Stimulated activated naive CD8-positive, alpha-beta T cell treated with anti-CD3 and anti-CD28 coated beads, Interleukin-15, Interleukin-2, amounts not matched to agents 100 U/mL and 50 U/mL, for 24 hours (primary cell): ENCODE measurements at places on chromosomes 7 and 10.

DNA sequence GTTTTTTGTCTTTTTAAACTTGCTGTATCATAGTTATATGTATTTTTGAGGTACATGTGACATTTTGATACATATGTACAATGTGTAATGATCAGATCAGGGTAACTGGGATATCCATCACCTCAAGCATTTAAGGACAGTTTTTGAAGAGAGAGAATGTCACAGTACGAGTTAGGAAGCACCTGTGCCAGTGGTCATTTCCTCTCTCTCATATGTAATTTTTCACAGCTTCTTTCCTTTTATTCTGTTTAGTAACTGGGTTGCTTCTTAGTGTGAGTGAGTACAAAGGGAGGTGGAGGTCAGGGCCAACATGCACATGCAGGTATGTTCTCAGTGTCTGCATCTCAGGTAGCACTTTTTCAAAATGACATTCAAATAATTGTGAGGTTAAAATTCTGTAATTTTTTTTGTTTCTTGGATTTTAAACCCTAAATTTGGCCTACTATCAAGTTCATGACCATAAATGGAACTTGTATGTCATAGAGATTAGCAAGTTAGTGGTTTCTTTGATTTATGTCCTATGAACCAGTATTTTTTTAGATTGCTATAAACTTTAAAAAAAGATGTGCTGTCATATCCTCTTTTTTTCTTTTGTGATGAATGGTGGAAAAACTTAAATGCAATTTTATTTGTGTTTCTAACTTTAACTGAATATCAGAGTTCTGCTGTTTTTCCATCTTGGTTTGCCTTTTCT is 42.7 kb downstream of the SNX10 start:
- no peak for DNase-seq

DNA sequence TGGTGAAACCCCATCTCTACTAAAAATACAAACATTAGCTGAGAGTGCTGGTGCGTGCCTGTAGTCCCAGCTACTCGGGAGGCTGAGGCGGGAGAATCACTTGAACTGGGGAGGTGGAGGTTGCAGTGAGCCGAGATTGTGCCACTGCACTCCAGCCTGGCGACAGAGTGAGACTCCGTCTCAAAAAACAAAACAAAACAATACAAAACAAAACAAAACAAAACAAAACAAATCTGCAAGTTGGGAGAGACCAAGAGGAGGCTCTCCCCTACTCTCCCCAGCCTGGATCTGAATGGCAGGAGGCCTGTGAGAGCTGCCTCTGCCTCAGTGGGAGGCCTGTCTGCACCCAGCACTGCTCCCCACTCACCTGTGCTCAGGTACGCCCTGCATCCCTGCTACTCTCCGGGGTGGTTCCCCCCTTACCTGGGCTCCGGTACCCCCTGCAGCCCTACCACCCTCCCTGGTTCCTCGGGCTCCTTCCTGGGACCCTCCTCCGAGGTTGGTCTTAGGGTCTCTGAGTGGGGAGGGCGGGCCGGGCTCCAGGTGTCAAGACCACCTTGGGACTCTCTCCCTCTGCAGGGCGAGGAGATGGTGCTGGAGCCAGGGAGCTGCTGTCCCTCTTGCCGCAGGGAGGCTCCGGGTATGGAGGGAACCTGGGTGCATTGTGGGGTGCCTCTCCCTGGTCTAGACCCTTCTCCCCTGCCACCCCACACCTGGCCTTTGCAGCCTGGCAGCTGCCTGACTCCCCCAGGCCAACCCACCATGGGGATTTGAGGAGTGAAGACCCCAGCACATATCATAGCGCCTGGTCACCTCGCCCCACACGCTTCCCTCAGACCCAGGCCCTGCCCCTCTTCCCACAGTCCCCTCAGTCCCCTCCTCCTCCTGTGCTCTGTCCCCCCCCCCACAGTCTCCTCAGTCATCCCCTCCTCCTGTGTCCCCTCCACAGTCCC is 9.5 kb upstream of the ZNF862 start:
- no peak for DNase-seq

DNA sequence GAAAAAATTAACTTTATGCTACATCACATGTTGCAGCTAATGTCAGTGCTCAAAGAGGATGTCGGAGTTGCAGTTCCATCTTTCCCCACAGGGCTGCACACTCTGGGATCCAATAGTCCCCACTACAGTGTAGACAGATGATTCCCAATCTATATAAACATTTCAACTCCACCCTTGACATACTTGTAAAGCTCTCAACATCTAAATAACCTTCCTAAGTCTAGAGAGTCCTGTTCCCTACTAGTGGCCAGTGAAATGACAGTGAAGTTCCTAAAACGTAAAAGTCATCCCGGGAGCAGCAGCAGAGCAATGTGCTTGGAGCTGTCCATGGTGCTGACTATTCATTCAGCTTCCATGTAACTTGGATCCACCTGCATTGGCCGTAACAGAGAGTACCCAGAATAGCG is 145.1 kb downstream of the GRM8 start:
- DNase-seq, result peak; percentile 27

DNA sequence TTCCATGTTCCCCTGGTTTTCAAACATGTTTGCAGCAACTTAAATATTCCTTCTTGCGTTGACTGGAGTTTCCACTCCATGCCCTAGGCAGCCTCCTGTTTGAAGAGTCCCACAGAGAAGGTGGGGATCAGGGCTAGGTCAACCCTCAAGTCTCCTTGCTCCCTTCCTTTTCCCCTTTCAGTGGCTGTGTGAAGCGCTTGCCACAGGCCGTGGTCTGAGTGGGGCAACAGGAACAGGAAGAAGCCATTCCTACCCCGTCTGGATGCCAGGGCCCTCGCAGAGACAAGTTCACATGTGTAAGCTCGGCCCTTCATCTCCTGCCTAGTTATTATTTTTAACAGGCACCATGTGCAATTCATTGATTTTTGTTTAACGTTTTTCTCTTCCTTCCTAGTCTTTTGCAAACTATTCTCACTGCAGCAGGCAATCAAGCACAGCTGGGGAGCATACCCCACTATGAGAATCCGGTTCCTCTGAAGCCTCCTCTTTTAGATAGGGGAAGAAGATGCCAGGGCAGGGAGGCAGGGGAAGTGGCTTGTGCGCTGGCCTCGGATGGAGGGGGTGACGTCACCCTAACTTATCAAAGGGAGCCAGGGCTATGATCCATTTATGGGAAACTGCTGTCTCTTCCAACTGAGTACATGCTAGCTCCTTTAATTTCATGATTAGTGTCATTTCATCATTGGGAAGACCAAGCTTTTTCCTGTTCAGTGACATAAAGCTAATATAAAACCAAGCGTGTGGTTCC is 64.2 kb downstream of the PRLHR start:
- DNase-seq, result no peak

DNA sequence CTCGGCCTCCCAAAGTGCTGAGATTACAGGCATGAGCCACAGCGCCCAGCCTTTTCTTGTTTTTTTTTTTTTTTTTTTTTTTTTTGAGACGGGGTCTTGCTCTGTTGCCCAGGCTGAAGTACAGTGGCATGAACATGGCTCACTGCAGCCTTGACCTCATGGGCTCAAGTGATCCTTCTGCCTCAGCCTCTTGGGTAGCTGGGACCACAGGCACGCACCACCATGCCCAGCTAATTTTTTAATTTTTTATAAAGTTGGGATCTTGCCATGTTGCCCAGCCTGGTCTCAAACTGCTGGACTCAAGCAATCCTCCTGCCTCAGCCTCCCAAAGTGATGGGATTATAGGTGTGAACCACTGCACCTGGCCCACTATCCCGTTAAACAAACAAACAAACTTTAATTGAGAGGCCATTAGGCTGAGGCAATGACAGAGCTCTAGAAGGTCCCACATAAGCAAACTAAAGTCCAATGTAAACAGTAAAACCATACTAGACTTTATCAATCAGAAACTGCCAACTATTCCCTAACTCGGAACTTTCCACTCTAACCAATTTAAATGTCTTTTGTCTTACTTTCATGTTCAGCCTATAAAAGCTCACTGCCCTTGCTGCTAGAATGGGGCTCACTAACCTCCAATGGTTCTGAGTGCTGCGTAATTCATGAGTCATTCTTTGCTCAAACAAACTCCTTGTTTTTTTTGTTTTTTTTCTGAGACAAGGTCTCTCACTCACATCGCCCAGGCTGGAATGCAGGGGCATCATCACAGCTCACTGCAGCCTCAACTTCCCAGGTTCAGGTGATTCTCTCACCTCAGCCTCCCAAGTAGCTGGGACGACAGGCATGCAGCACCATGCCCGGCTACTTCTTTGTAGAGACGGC is 1.9 kb downstream of the DHX32 start:
- no peak for DNase-seq

DNA sequence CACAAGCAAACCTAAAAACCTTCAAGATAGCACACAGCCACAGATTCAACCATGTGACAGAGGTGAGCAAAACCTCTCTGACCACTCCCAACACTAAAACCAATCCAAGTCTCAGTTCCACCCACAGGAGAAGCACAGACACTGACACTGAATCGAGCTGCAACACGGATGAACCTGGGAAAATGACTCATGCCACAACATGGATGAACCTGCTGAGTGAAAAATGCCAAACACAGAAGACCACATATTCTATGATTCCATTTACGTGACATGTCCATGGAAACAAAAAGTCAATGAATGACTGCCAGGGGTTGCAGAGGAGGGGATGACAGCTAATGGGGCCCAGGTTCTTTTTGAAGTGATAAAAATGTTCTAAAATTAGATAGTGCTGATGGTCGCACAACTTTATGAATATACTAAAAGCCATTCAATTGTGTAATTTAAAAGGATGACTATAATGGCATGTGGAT is 22.0 kb downstream of the CYTH3 start:
- peak; percentile 39 for DNase-seq

DNA sequence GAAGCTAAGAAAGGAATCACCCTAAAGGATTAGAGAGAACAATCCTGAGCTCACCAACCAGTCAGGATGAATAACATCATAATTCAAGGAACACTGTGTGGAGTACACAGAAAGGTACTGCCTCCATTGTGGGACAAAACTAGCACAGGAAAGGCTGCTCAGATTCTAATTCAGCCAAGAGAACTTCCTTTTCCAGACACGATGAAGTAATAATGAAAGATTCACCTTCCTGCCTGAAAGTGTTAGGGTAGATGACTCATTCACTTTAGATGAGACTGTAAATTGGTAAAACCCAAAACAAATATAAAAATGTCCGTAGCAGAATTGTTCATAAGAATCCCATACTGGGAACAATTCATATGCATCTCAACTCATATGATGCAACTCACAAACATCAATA is 167.2 kb downstream of the CDC14C start:
- no peak for DNase-seq

- DNase-seq, result no peak
Measured at GRCh38 chr7:7820939-7821338, 102.5 kb upstream of the RPA3 start.
